Activated T-cell treated with anti-CD3 and anti-CD28 coated beads, Interleukin-2, amount 50 U/mL, for 48 hours (primary cell): ENCODE measurements at places on chromosomes 12 and 14.

GRCh38 chr12:2686280-2686646 lies 108.5 kb upstream of the FKBP4 start:
- DNase-seq: no peak

DNA sequence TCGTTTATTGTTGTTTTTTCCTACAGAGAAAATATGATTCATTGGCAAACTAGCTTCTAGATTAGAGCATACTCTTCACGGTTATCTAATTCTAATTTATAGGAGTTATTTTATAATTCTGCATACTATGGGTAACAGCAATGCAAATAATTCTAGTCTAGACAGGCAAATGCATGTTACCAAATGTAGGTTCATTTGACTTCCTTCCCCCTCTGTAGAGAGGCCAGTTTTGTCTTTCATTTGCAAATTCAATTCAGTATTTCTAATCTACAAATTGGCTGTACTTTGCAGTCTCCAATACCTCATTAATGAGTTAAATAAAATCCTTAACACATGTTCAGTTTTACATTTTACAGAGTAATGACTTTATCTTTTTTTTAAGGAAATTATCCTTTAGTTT lies 4.2 kb downstream of the LGMN start:
- no peak for DNase-seq

- DNase-seq: no peak
Observed at GRCh38 chr14:23529016-23529415, 22.5 kb downstream of the ZFHX2 start.

DNA sequence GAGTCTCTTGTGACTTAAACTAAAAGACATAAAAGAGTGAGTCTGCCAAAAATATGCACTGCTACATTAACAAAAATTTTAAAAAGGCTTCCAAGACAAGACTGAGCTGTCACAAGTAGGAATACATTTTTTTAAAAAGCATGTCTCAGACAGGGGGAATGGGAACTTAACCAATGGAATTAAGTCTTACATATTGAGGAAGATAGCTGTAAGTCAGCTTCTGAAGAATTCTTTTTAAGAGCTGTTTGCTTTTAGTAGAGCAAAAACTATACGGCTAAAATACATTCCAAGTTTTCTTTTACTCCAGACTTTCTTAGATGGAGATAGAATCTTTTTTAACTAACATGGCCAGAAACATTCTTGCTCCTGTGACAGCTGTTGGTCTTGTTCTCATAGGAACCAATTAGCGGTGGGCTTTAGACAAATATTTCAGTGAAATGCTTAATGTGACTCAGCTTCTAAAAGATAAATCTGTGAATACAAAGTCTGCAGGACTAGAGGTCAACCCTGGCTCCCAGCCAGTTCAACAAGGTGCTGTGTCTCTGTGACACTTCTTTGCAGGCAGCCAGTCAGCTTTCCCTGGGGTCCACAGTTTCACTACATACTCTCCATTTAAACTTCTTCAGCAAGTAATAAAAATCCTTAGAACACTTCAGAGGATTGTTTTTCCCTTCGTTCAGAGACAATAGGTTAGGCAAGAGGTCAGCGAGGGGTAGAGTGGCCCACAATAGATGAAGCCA lies 187.6 kb downstream of the NAV3 start:
- DNase-seq: no peak

DNA sequence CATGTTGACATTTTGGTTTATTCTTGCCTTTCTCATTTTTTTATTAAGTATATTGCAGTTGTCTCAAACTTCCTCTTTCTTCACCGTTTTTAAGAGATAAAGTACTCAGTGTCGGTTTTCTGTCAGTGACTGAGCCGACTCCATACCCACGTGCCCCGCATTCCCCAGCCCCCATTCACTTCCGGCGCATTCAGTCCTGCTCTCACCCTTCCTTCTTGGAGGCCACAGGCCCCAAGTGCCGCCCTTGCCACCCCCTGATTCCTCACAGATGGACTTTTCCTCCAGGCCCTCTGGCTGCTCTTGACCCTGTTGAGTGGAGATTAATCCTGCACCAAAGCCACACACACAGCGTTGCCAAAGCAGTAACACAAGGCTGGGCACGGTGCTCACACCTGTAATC lies 19.1 kb upstream of the DNAH10 start:
- DNase-seq: no peak

DNA sequence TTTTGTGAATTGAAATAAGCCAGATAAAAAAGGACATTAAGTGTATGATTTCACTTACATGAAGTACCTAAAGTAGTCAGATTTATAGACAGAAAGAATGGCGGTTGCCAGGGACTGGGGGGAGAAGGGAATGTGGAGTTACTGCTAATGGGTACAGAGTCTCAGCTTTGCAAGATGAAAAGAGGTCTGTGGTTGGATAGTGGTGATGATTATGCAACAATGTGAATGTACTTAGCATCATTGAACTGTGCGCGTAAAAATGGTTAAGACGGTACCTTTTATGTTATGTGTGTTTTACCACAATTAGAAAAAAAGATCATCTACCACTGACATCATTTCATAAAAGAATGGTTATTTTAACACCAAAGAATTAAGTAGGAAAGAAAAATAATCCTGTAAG lies 35.9 kb downstream of the RNFT2 start:
- DNase-seq: no peak

DNA sequence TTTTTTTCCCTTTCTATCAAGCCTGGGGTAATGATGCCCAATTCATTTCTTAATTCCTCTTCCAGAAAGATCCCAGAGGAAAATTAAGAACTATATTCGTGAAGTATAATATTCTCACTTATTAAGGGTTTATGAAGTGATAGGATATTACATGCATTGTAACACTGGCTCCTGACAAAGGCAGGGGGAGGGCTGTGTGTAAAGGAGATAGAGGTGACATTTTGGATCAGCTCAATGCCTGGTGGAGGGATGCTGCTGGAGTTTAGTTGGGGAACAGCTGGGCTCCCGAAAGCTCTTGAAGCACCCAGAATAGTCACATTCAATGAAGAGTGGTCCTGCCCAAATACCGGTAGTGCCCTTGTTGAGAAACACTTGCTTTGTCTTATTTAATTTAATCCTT lies 774 bp downstream of the SERPINA11 start:
- no peak for DNase-seq

GRCh38 chr12:130715150-130715997 lies 725 bp downstream of the RIMBP2 start:
- no peak for DNase-seq
